ENCODE measurements at places on chromosomes 13 and 19.

GRCh38 chr13:99313501-99313900, 6.3 kb upstream of the GPR183 start:
- DNase-seq: no peak

DNA sequence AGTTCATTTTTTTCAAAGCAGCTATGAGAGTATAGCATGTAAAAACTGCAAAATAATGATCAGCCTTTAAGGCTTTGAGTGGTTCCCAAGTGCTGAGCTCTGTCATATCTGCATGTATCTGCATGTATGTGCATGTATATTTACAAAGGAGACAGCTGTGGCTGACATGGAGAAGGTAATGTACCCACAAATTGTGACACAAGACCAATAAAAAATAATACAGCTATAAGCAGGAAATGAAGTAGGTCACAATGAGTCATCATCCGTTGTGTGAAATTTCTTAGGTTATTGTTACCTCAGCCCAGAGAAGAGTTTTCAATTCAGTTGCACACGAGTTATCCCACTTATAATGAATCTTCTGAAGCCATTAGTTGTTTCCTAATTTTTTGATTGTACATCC, 60.9 kb upstream of the MED4 start:
- no peak for DNase-seq

- DNase-seq: no peak
Measured at GRCh38 chr19:39546599-39546998, 6.6 kb upstream of the EID2 start.

- no peak for DNase-seq
Measured at GRCh38 chr13:40615619-40616018, 50.8 kb downstream of the FOXO1 start.

DNA sequence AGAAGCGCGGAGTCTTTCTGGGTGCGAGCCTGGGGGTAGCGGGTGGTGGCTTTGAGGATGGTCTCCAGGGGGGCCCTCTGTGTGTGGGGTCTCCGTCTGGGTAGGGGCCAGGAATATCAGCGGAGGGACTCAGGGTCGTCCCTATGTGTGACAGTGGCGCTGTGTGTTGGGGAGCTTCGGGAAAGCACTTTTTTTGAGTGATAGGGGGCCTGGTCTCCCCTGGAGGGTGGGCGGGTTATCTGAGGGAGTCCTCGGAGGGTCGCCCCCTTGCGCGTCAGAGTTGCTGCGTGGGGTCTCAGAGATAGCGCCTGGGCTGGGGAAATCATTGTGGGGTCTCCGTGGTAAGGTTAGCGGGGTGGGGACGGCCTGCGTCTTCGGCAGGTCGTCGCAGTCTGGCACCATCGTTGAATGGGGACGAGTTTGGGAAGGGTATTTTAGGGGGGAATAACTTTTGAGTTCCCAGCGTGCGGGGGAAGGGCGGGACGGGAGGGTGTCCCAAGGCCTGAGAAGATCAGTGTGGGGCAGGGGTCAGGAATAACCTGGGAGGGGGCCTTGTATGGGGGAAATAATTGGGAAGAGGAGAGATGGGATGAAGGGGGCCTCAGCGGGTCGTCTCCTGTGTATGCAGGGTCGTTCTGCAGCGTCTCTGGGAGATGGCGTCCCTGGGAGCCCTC, 857 bp downstream of the IER2 start:
- no peak for DNase-seq

DNA sequence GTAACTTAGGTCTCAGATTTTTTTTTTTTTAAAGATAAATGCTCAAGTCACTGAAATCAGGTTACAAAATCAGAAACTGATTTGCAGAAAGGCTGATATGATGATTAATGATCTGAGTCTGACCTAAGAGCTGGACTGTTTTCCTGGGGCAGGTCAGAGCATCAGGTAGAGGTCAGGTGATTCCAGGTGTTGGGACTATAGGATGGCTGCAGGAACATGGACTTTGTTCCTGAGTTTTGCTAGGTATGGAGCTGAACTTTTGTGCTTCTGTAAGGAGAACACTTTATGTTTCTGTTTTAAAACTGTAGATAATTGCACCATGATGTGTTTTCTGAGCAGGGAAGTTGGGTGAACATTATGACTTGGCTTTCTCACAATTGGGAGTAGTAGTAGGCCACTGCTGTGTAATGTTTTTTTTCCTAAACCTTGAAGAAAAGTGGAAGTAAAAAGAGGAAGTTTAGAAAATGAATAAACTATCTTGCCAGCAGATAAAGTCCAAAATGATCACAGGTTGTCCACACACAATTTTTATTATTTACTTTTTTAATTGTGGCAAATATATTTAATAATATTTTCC, 297.2 kb downstream of the DCT start:
- no peak for DNase-seq

GRCh38 chr19:44580366-44580895, 32.9 kb upstream of the IGSF23 start:
- DNase-seq: no peak

DNA sequence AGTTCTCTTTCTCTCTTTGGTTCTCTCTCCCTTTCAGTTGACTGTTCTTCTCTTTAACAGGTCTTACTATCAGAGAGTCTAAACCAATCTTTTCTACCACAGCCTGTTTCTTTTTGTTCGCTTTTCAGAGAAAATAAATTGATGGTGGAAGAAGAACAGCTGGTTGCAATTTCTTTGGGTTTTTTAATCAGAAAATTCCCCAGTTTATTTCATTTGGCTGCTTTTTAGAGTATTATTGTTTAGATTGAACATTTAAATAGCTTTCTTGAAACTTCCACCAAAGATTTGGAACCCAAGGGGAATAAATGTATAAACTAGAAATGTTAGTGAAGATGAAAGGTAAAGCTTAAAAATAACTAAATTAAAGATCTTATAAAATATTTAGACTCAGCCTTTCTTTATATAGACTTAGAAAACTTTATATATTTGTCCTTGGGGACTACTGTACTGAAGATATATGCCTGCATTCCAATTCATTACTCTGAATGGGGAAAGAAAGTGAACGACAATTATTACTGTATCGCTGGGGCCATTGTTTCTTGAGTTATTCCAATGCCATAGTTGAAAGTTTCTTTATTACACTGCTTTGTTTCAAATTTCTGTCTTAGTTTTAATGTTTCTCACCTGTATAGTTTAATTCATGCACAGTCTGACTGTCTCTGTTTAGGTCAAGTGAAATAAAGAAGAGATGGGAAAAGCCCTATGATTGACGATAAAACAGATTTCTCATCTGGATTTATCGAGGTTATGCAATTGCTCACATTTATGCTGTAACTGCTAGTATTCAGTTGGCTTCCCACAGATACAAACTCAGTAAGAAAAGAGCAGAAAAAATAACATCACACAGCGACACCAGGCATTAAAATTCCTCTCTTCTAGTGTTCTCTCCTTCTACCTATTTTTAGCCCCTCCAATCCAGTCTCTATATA, 169.4 kb upstream of the CSNK1A1L start:
- DNase-seq: no peak

DNA sequence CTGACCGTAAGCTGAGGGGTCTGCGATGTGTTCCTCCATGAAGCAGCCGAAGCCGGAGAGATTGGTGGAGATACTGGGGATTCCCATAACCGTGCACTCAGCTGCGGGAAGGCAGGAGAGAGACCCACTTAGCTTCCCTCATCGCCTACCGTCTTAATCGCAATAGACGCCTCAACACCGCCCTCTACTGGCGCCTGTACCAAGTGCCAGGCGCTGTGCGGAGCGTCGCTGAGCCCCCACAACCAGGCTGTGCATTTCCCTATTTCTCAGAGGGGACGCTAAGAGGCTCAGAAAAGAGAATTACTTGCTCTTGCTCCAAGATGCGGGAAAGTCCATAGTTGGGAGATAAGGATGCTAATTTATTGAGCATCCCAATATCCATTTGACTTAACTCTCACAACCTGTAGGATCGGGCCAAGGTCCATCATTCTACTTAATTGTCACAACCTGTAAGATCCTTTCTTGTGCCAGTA, 5.8 kb downstream of the FTL start:
- peak; percentile 69 for DNase-seq

DNA sequence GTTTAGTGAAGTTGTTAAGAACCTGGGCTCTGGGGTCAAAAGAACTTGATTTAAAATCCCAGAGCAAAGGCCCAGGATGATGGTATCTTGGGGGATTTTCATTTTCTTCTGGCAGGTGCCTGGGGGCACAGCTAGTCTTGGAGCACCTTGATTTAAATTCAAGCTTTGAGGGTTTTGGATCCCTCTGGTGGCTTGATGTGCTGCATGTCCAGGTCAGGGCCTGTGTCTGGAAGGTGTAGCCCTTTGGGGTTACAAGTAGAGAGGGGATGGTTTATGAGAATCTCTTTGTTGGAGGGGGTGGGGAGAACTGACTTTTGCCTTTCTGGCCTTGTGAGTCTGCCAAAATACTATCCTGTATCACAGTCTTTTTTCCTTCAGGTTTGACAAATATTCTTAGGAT, 55.8 kb downstream of the AKAP11 start:
- no peak for DNase-seq

- no peak for DNase-seq
Measured at GRCh38 chr19:50309396-50310125, 19.6 kb downstream of the KCNC3 start.

DNA sequence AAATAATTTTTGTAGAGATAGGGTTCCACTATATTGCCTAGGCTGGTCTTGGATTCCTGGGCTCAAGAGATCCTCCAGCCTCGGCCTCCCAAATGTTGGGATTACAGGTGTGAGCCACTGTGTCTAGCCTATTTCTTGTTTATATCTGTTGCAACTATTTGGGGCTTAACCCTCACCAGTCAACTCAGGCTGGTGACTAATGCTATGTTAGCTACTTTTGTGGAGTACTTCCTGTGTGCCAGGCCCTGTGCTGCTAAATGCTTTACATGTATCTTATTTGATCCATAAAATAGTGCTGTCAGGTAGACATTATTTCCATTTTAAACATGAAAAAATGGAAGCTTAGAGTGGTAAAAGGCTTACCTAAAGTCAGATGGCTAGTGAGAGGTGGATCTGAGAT, 13.8 kb downstream of the CEACAM1 start:
- DNase-seq: no peak

GRCh38 chr19:48393559-48394330, at the start of gene GRIN2D:
Gene GRIN2D (plus strand): TSS chr19:48393668. CDS start chr19:48398393, 4,725 bp downstream.
- DNase-seq: no peak

- no peak for DNase-seq
Measured at GRCh38 chr13:32751340-32751739, 165.1 kb downstream of the PDS5B start.

DNA sequence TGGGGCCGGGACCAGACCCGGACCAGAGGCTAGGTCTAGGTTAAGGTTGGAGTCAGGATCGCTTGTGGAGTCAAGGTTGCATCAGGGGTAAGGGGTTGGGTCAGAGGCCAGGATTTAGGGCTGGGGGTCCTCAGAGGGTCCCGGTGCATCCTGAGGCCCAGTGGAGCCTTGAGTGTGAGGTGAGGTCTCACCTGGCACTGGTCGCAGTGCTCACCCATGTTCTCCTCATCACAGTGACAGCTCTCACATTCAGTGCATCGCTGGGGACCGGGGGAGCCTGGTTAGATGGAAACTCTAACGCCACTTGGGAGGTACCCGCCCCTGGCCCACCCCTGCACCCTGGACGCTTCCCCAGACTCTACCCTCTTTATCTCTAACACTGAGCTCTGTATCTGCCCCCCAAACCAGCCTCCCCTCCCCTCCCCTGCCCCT, 3.1 kb downstream of the HRC start:
- no peak for DNase-seq

DNA sequence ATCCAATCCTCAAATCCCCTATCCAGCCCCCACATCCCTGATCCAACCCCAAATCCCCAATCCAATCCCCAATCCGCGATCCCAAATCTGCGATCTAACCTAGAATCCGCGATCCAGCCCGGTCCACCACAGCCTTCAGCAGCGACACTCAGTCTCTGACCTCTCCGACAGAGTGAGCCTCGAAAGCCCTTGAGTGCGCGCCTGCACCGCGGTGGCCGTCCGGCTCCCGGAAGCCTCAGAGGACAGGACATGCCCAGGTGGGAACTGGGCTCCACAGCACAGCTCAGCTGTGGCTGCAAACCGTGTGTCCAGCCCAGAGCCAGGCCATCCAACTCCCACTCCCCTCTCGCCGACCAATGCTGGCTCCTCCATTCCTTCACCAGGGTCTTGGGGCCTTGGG, 48.8 kb upstream of the C1QTNF9B start:
- no peak for DNase-seq

GRCh38 chr19:58385891-58386575, 1.0 kb upstream of the RPS5 start:
- no peak for DNase-seq

- DNase-seq: no peak
Measured at GRCh38 chr13:32629313-32629712, 43.1 kb downstream of the PDS5B start.

DNA sequence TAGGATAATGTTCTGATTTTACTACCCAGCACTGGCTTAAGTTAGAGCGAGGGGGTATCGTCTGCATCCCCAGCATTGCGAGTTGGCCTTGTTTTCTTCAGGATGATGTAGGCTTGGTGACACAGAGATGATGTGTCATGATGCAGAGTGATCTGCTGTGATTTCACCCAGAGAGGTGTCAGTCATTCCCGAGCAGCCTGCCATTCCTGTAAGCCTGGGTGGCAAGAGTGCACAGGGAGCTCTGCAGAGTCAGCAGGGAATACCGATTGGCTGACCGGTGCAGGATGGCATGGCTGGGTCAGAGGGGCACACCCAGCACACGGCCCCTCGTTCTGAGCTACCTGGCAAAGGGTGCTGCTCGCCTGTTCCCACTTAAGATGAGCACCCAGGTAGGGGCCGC, 15.8 kb upstream of the GJB6 start:
- DNase-seq: no peak

DNA sequence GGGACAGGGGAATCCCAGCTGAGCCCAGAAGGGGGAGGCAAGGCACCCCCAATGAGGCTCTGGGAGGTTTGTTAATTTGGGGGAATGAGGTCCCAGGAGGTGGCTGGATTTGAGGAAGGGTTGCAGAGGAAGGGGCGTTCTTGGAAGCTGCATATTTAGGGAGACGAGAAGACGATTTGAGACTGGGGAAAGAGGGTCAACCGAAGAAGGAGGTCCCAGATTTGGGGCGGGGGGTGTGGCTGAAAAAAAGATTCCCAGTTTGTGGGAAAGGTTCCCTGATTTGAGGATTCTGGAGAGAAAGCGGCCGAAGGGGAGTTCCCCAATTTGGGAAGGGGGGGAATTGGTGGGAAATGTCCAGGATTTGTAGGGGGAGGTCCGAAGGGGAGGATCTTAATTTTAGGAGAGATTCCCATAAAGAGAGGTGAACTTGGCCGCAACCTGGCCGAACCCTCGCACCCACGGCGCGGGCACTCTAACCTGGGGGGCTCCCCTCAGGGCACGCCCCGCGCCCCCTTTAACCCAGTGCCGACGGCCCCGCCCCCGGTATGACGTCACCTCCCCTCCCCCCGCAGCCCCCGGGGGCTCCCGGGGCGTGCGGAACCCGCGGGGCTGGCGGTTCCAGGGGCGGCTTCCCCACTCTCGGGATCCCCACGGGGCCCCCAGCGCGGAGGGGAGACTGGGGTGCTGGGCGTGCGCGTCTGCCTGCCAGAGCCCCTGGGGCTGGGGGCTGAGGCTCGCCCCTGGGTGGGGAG, 1.2 kb downstream of the PTPRS start:
- DNase-seq: no peak

GRCh38 chr19:11138601-11139300, 16.8 kb downstream of the SPC24 start:
- DNase-seq: peak; percentile 60
